ENCODE measurements at places on chromosomes 1 and 21. TPM values are rescaled to one million over a fixed set of nuclear protein-coding genes. Genes with fewer than 3 reads are reported as not detected.

Gene HNRNPU
- total RNA-seq, result 614 TPM

Gene NUP210L
- not detected for total RNA-seq

Gene LRRC39
- 0.39 TPM for total RNA-seq

Gene CFAP141
- total RNA-seq, result not detected

Gene RHEX
- total RNA-seq, result not detected

DNA sequence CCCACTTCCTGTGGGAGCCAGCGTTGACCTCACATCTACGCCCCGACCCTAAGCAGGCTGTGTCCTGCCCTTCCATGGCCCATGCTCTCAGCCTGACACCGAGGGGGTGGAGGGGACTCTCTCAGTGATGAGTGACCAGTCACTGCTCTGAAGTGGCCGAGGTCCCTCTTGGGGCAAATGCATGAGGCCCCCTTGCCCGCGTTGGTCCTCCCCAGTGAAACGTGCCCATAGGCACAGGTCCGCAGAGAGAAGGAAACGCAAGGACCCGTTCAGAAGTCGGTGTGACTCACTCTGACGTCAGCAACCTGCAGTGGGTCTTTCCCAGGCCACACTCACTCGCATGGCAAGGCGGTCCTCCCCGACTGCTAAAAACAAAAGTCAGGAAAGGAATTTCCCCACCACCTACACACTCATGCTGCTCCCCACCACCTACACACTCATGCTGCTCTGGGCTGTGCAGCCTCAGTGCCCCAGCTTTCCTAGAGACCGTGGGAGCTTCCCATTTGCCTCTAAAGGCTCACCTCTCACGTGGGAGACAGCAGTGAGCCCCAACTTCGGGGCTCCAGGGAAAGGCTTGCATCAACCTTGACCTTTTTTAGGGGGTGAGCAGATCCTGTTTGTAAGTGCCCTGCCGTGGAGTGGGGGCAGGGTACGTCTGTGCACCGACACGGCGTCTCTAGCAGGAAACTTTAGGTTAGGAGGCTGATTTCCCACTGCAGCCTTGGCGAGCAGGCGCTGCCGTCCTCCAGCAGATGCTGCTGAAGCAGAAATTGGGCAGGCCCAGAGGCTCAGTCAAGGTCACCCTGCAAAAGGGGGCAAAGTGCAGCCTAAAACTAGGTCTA, 11.4 kb downstream of the UBASH3A start:
- no peaks in the 10 kb centered on the region for H3K36me3 ChIP-seq
- no peak overlapping the region for H3K27ac ChIP-seq
- H3K4me1 ChIP-seq, result no peaks in the 10 kb centered on the region
- no peaks in the 10 kb centered on the region for H3K27me3 ChIP-seq

DNA sequence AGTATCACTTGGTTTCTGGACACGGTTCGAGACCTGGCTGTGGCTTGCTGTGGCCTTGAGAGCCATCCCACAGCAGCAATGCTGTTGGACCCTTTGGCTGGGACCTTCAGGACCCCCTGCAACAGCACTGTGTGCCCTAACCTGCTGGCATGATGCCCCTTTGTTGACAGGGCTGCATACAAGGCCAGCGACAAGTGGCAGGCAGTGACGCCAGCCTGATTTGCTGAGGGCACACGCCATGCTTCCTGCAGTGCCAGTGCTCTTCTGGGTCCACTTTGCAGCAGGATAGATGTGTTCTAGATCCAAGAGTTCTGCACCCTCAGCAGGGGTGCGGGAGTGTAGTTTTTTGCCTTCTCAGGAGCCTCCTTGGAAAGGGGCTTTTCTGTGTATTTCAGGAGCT, 32.8 kb downstream of the COQ8A start:
- no peak overlapping the region for H3K4me3 ChIP-seq
- no peak for DNase-seq

DNA sequence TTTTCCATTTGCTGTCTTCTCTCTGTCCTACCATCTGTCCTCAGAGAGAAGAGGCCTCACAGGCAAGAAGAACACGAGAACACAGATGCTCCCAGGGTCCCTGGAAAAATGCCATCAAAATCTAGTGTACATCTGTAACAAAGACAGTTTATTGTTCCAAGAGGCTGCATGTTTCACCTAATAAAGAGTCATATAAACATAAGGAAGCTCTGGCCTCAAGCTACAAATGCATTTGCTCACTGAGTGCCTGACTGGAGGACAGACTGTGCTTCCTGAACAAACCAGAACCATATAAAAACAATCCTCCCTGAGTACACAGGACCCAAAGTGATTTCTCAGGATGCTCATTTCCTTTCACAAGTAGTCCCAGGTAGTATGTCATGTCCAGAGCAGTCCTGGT, 76.3 kb upstream of the SLC44A3 start:
- H3K4me1 ChIP-seq, result no peaks in the 10 kb centered on the region
- H3K27ac ChIP-seq, result no peak overlapping the region
- no peaks in the 10 kb centered on the region for H3K36me3 ChIP-seq
- H3K4me3 ChIP-seq, result no peak overlapping the region
- H3K27me3 ChIP-seq, result no peaks in the 10 kb centered on the region

DNA sequence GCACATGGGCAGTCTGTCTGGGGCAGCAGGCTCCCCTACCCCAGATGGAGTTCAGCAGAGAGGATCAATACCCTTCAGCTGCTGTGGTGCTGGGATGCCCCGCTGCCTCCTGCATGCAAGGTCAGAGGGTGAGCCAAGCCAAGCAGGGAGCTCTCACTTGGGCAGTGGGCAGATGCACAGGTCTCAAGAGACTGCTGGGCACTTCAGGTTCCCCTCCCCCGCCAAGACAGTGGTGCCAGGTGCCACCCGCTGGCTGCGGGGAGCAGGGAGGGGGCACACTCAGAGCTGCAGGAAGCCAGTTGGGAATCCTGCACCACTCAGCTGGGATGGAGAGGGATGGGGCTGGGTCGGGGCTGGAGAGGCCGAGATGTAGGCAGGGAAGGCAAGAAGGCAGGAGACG, 15.8 kb upstream of the EVA1B start:
- H3K27ac ChIP-seq, result no peak overlapping the region
- H3K4me3 ChIP-seq, result no peak overlapping the region
- H3K27me3 ChIP-seq, result no peaks in the 10 kb centered on the region

DNA sequence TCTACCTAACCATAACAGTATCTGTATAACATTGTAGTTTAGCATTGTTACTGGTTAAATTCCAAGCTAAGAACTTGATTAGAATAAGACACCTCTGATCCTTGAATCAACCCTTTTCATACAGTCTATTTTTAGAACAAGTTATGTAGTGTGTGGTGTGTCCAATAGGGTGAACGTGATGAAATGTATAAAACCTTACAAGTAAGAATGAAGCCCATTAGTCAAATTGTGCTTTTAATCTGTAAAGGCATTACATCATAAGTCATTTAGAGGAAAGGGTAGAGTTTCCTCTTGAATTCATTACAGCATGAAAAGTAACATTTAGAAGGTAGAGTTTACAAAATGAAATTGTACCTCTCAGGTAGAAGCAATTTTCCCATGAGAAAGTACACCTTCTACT, 479.2 kb downstream of the LTN1 start:
- no peak for DNase-seq
- no peaks in the 10 kb centered on the region for H3K27me3 ChIP-seq
- H3K36me3 ChIP-seq, result no peaks in the 10 kb centered on the region
- H3K27ac ChIP-seq, result no peak overlapping the region
- no peak overlapping the region for H3K4me3 ChIP-seq

- H3K4me1 ChIP-seq, result no peaks in the 10 kb centered on the region
- no peaks in the 10 kb centered on the region for H3K27me3 ChIP-seq
- H3K27ac ChIP-seq, result no peak overlapping the region
- no peak for DNase-seq
- no peak overlapping the region for H3K4me3 ChIP-seq
- no peaks in the 10 kb centered on the region for H3K36me3 ChIP-seq
Observed at GRCh38 chr1:105359457-105359856, 1609.8 kb downstream of the AMY1C start.

DNA sequence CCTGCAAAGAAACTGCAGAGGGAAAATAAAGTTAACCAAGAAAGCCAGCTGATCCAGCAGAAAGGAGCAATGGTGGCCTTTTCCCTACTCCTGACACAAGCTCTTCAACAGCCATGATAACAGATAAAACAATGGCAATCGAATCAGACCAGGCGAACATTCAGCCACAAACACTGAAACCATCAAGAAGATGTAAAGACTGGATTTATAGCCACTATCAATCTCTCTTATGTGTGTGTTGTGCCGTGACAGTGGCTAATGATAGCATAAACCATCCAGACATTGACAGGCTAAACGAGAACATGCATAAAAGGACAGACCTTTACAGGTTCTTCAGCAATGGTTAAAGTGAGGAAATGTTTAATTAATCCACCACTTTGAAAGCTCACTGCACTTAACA, 78.1 kb upstream of the RAB4A start:
- no peak for DNase-seq
- no peaks in the 10 kb centered on the region for H3K36me3 ChIP-seq
- H3K4me1 ChIP-seq, result peaks cover 11% of the 10 kb centered on the region
- H3K4me3 ChIP-seq, result no peak overlapping the region

- no peak for DNase-seq
- no peak overlapping the region for H3K27ac ChIP-seq
- H3K27me3 ChIP-seq, result no peaks in the 10 kb centered on the region
- H3K36me3 ChIP-seq, result no peaks in the 10 kb centered on the region
Observed at GRCh38 chr1:200231787-200232231, 178.0 kb downstream of the ZNF281 start.

DNA sequence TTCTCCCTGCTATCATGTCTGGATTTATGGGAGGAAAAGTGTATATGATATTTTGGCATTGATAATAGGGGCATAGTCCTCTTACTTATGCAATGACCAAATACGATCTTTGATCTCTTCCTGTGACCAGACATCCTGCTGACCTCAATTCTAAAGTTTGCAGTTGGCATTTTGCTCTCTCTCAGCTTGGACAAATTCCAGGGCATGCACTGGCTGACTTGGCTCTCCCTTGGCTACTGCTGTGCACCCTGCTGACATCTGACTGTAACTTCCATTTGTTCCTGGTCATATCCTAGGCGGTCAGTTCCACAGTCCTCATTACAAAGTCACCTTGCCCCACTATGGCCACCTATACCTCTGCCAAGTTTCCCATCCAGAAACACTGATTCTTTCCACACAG, 380.7 kb upstream of the NR5A2 start:
- H3K4me1 ChIP-seq, result no peaks in the 10 kb centered on the region
- H3K4me3 ChIP-seq, result no peak overlapping the region
- no peak overlapping the region for H3K27ac ChIP-seq
- no peaks in the 10 kb centered on the region for H3K27me3 ChIP-seq

- no peaks in the 10 kb centered on the region for H3K27me3 ChIP-seq
- H3K4me1 ChIP-seq, result no peaks in the 10 kb centered on the region
- DNase-seq, result no peak
- no peak overlapping the region for H3K4me3 ChIP-seq
- no peaks in the 10 kb centered on the region for H3K36me3 ChIP-seq
Observed at GRCh38 chr1:40130892-40131291, 30.3 kb upstream of the RLF start.

DNA sequence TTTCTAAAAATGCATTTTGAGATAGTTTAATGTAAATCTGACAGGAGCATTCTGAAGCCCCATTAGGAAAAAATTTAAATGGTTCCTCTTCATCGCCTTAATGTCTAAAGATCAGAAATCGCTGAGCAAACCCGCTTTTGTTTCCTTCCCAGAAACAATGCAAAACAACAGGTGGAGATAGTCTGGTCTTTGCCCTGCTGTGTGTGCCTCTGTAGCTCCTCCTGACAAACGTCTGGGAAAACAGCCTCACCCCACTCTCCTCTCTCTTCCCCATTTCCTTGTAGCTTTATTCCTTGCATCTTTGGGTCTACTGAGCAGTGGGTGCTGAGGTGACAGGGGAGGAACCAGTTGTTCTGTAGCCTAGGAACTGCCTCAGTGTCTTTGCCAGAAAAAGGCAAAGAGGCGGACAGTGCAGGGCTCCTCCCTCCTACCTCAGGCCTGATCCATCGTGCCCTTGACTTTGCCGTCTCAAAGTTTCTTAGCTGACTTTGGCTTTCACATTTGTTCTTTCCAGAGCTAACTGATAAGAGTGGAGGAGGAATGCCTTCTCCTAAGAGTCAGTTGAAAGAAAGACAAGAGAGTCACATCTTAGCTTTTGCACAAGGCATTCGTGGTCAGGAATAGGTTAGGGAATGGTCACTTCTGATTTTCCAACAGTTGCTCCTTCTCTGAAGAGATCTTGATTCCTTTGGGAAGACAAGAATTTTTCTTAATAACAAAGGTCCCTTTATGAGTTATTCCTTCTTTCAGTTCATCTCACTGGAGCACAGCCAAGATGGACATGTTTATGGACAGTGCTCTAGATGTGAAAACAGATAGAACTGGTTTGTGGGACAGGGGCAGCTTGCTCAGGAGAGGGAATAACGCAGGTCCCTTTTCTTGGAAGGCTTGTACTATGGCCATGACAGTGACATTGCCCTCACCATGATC, 24.9 kb downstream of the SYT11 start:
- H3K27ac ChIP-seq, result no peak overlapping the region
- H3K27me3 ChIP-seq, result no peaks in the 10 kb centered on the region
- no peaks in the 10 kb centered on the region for H3K4me1 ChIP-seq
- no peak for DNase-seq
- no peaks in the 10 kb centered on the region for H3K36me3 ChIP-seq

DNA sequence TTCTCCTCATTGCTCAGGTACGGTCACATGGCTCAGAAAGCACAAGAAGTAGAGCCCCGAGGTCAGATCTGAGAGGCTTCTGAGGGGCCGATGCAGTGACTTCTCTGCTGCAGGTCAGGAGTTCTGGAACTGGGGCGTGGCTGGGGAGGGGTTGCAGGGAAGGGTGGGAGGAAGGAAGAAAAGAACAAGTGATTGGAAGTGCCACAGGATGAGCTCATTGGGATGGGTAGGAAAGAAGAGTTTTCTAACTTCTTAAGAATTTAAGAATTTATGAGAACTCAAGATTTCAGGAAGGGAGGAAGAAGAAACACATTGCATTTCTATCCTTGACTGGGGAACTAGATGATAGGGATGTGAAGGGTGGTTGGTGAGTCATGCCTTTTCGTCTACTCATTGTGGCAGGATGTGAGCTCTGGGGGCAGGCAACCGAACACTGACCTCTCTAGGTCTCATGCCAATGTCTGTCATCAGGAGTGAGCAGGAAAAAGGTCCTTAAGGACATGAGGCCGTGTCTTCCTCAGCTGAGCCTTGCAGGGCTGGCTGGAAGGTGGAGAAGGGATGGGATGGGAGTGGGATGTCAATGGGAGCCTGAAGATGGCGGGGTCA, 497 bp downstream of the FCRLB start:
- no peak overlapping the region for H3K4me3 ChIP-seq
- H3K36me3 ChIP-seq, result no peaks in the 10 kb centered on the region
- H3K27me3 ChIP-seq, result peaks cover 24% of the 10 kb centered on the region
- no peak for DNase-seq
- peaks cover 3% of the 10 kb centered on the region for H3K4me1 ChIP-seq

Data from H1 (cell line).